CD4-positive, alpha-beta T cell treated with Interleukin-4 for 1 hour (primary cell): ENCODE measurements at places on chromosomes 4 and X.

GRCh38 chrX:68842351-68842750, 13.5 kb downstream of the EFNB1 start:
- no peak for DNase-seq

DNA sequence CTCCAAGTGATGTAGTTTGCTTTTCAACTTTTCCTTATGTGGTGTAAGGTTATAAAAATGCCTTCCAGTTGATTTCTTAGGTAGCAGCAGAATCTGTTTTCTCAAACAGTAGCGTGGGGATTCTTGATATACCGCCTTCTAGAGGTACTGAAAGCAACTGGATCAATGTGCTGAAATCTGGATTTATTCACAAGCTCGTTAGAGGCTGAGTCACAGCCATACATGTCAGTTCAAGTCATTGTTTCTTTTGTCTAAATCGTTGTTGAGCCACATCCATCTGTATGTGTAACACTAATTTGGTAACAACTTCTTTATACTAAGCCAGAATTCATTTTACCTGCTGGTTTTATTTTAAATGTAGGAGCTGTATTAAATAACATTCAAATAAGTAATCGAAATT, 200.0 kb upstream of the MAD2L1 start:
- DNase-seq, result no peak

GRCh38 chr4:134691915-134692314, 490.3 kb upstream of the PABPC4L start:
- DNase-seq, result no peak

- no peak for DNase-seq
These were observed 960.8 kb upstream of the PRKX start for GRCh38 chrX:4674028-4674782.

- peak; percentile 2 for DNase-seq
These were observed 223.1 kb upstream of the DMD start for GRCh38 chrX:33434256-33435092.

DNA sequence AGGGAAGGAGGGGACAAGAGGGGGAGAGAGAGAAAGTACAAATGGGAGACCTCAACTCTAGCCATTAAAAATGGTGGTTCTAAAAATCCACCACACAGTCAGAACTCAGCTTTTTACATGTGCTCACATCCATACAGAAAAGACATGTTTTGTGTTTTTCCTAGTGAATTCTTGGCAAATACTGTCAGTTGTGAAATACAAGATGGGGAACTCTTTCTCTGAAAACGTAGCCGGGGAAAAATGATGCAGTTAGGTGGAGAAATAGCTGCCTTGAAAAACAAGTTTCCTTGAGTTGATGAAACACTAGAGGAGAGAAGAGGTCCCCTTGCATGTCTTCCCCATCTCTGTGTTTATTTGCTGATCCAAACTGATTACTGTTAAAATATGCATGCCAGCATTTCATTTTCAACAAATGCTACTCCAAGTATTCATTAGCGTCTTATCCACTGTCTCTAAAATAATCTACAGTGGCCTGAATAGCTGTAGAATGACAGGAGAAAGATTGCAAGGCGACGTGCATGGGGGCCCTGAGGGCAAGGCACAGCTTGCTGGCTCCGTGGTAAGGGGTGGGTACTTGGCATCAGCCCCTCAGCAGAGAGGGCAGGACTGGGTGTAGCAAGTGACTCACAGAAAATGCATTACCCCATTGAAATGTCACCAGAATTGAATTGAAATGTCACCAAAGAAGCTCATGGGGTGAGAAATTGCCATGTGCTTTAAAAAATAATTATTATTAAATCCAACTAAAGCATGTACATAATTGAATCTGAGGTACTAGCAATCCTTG, 48.1 kb upstream of the TBL1X start:
- DNase-seq, result no peak
